ENCODE measurements at places on chromosomes 12 and 14.

DNA sequence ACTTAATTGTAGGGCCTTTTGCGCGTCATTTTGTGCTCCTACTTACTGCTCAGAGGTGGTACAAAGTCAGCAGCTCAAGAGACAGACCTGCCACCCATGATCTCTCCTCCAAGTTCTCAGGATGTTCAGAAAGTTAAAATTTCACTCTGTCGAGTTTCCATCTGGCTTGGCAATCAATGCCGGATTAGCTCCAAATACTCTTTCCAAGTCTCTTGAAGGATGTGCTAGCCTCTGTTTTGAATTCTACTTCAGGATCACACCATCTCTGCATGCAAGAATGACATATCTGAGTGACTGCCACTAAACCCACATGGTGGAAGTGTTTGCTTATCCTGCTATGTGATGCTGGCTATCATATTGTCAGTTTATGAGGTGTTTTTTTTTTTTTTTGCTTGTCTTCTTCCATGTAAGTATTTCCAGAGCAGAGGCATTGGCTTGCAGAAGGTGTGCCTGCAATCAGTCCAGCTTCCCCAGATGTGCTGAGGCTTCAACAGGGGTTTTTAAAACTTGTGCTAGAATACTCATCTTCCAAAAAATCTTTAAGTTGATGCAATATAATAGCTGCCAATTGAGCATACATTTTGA lies 125.6 kb downstream of the RGS6 start:
- DNase-seq, result no peak

- no peak for DNase-seq
Measured at GRCh38 chr12:11834104-11834812, 184.8 kb downstream of the ETV6 start.

DNA sequence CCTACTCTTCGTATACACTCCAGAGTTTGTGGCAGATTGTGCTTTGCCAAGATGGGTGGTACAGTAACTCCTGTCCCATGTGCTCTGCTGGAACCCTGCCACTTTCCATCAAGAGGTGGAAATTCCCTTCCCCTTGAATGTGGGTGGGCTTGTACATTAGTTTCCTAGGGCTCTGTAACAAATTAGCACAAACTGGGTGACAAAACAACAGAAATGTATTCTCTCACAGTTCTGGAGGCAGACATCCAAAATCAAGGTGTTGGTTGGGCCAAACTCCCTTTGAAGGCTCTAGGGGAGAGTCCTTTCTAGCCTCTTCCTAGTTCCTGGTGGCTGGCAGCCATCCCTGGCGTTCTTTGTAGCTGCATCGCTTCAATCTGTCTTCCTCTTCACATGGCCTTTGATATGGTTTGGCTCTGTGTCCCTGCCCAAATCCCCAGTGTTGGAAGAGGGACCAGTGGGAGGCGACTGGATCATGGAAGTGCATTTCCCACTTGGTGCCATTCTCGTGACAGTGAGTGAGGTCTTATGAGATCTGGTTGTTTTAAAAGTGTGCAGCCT lies 117.5 kb downstream of the VRK1 start:
- no peak for DNase-seq

DNA sequence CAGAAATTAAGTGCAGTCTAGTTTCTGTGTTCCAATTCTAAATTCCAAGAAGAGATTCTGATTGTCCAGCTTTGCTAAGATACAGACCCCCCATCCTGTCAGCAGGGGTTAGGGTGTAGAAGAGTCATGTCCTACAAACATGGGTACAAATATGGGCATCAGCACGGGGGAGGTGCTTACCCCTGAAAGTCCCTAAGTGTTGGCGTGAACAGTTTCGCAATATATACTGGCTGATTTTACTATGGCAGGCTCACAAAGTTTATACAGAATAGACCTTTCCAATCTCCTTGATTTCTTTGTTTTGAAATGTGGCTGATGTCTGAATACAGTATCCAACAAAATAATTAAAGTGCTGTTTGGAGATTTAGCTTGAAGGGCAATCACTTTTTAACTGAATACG lies 71.6 kb upstream of the PPM1H start:
- DNase-seq, result no peak

DNA sequence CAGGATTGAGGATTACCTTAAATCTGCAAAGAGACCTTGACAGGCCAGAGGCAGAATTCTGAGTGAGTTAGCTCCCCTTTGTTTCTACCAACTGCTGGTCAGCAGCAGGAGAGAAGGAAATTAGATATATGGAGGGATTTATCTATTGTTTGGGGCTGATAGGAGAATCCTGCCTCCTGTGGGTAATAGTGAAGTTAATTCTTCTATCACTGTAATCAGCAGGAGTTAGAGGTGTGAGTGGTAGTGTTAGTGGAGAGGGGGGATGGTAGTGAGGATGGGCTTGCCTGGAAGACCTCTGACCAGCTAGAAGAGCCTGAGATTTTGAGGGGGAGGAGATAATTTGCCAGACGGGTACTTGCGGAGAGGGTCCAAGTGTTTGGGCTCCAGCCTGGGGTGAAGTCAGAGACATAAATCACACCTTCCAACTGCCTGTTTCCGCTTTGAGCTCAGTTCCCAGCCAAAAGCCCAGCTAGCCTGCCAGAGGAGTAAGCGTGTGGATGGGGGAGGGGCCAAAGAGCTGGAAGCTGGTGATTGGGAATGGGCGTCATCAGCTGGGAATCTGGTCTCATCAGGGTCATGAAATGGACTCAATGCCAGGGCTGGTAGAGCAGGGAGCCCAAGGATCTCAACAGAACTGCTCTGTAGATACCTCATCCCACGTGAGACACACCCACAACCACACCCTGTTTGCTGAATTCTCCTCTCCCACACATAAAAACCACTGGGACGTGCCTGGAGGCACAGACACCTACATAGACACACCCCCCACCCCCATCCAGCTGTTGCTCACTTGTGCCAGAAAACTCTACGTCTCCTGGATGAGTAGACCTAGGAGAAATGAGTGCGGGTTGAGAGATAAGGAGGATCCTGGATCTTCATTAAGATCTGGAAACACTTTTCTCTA lies 13.1 kb upstream of the ITGA5 start:
- no peak for DNase-seq

DNA sequence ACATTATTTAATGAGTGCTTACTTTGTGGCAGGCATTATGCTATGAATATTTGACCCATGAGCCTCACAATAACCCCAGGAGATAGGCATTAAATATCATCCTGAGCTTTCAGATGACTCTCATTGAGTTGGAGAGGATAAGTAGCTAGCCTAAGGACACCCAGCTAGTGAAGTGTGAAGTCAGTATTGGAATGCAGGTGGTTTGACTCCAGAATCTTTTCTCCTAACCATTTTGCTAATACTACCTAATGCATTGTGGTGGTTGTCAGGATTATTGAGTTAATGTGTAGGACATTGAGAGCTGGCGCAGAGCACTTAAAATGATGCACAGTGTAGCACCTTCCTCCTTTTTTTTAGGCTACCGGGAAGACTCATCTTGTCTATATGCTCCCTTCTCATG lies 3.8 kb upstream of the CDKL1 start:
- no peak for DNase-seq

Measured in stimulated activated CD8-positive, alpha-beta memory T cell treated with anti-CD3 and anti-CD28 coated beads, Interleukin-2, amount 100 ng/mL, for 48 hours (primary cell).